Activated CD8-positive, alpha-beta memory T cell treated with anti-CD3 and anti-CD28 coated beads for 1 hour (primary cell): ENCODE measurements at places on chromosomes 3 and 15.

GRCh38 chr3:38755130-38755529 lies 60.9 kb downstream of the SCN10A start:
- no peak for DNase-seq

DNA sequence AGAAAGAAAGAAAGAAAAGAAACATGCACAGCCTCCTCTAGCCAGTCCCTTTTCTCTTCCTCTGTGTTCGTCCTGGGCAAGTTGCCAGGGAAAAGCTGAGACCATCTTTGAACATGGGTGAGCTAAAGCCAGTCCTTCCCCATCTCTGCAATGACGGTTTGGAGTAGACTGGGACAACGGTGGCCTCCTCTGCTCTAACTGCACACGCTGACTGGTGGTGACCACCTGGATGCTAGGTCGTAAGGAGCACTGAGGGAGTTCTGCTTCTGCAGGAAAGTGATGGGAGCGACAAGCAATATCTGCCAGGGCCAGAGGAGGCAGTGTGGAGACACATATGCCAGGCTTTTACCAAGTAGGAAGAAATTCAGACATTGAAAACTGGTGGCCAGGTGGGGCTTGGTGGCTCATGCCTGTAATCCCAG lies 111.7 kb downstream of the NUP210 start:
- DNase-seq: no peak

DNA sequence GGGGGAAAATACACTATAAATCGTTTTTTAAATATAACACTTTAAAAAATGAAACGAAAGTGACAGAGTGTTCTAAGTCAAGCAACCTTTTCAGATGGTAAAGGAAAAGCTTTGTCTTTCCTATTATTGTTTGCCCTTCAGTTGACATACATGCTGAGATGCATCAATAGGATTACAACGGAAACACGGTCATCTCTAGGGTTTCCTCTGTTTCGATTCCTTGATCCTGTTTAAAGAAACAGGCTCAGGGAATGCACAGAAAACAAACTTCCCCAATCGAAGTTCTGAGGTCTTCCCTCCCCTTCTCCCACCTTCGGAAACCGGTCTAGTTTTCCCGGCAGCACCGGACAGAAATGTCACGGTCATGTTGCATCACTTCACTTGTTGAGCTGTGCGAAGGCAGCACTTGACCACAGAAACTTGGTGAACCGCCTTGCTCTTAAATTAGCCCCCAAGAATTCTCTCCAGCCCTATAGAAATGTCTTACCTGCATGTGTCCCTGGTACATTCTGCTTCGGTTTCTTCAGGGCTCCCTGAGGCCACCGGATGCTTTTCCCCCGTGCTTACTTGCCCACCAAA lies 556 bp downstream of the PEX5L start:
- DNase-seq: no peak

GRCh38 chr15:72276326-72276700 lies 4.0 kb upstream of the PARP6 start:
- no peak for DNase-seq
